Tibial nerve (tissue), 4 donors: ENCODE measurements at places on chromosomes 2 and 18. TPM values are rescaled to one million over a fixed set of nuclear protein-coding genes. Genes with fewer than 3 reads are reported as not detected.

DNA sequence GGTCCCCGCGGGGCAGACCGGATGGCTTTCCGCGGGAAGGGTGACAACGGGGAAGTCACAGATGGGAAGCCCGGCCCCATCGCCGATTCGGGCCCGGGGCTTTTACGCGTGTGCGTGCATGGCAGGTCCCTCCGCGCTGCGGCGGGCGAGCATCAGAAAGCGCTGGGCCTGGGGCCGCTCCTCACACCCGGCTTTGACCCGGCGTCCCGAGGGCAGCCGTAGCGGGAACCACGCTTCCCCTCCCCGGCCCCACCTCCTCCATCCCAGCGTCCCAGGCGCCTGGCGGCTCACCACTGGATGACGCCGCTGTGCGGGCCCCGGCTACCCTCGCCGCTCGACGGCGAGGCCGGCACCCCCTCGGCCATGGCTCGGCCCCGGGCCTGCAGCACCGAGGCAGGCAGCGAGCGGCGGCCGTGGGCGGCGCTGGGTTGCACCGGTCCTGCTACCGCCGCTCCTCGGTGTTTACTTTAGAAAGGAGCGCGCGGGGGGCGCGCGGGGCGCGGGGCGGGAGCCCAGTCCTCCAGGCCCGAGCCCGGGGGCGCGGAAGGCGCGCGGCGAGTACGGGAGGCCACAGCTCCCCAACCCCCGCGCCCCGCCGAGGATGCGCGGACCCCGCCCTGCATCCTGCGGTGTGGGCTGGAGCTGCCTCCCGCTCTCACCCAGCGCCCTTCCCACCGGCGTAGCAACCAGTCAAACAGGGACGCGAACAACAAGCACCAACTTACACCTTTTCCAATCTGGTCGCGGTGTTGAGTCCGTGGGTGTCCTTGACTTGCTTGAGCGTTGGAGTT lies 806 bp downstream of the RFX8 start:
- H3K27me3 ChIP-seq = no peaks in the 10 kb centered on the region
- no peaks in the 10 kb centered on the region for H3K4me1 ChIP-seq
- no peaks in the 10 kb centered on the region for H3K36me3 ChIP-seq
- peak overlapping the region; percentile 87 for H3K27ac ChIP-seq
- peak overlapping the region; percentile 58 for H3K4me3 ChIP-seq

DNA sequence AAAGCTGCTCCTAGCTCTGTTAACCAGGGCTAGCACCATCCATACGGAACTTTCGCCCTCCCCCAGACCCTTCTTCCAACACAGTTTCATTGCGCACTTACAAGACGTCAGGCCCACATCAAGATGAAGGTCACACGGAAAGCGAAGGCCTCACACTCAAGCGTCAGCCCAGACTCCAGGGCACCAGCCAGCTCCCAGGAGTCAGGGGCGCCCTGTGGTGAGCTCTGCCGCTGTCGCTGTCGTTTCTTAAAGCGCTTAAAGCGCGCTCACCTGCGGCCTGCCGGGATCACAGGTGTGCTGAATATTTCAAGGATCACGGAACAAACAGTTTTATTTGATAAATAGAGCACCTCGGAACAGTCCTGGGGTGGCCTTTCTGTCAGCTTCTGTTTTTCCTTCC lies 163.1 kb downstream of the CDH20 start:
- no peaks in the 10 kb centered on the region for H3K36me3 ChIP-seq
- H3K27ac ChIP-seq = no peak overlapping the region
- no peak overlapping the region for H3K4me3 ChIP-seq
- DNase-seq = no peak
- H3K27me3 ChIP-seq = no peaks in the 10 kb centered on the region
- H3K4me1 ChIP-seq = no peaks in the 10 kb centered on the region

GRCh38 chr2:158841850-158842249 lies 46.7 kb downstream of the DAPL1 start:
- no peaks in the 10 kb centered on the region for H3K27me3 ChIP-seq
- no peak overlapping the region for H3K4me3 ChIP-seq
- H3K27ac ChIP-seq = no peak overlapping the region
- no peak for DNase-seq
- H3K4me1 ChIP-seq = no peaks in the 10 kb centered on the region
- no peaks in the 10 kb centered on the region for H3K36me3 ChIP-seq

DNA sequence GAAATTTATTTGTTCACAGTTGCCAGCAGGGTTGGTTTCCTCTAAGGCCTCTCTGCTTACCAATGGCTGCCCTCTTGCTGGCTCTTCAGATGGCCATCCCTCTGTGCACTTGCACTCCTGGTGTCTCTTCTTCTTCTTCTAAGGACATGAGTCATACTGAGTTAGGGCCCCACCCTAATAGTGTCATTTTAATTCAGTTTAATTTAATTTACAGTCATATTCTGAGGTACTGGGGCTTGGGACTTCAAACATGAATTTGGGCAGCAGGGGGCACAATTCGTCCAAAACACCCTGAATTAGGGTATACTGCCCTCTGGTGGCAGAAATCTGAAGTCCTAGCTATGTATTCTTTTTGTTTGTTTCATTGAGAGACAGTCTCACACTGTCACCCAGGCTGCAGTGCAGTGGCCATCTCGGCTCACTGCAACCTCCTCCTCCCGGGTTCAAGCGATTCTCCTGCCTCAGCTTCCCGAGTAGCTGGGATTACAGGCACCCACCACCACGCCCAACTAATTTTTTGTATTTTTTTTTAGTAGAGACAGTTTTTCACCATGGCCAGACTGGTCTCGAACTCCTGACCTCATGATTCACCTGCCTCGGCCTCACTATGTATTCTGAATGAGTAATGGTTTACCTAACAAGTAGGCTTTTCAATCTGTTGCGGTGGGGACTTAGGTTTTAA lies 19.8 kb downstream of the SLC4A1AP start:
- DNase-seq = peak; percentile 99
- peaks cover 15% of the 10 kb centered on the region for H3K4me1 ChIP-seq
- H3K27me3 ChIP-seq = no peaks in the 10 kb centered on the region
- peak overlapping the region; percentile 26 for H3K27ac ChIP-seq

DNA sequence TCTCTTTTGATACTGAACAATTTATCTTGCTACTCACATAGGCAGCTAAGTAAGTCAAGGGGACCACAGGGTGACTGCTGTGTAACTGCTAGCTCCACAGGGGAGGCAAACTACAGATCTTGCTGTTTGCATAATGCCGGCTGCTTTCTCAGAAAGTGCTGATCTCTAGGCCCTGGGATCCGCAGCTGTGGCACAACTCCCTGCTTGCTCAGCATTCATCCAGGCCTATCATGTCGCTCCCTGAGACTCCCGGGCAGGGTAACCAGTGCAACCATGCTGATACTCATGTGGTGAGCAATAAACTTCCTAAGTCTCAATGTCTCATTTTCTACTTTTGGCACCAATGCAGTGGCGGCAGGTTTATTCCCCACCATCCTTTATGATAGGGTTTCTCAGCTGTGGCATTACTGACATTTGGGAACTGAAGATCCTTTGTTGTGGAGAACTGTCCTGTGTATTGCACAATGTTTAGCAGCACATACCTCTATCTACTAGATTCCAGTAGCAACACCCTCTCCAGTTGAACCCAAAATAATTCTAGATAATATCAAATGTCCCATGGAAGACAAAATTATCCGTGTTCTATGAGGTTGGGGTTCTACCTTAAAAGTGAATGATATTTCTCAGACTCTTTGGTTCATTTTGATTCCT lies 1101.3 kb downstream of the LRP1B start:
- no peak for DNase-seq
- H3K27ac ChIP-seq = no peak overlapping the region
- H3K36me3 ChIP-seq = no peaks in the 10 kb centered on the region
- no peak overlapping the region for H3K4me3 ChIP-seq
- H3K27me3 ChIP-seq = no peaks in the 10 kb centered on the region
- no peaks in the 10 kb centered on the region for H3K4me1 ChIP-seq

GRCh38 chr2:233437439-233437955 lies 83.2 kb downstream of the DGKD start:
- no peaks in the 10 kb centered on the region for H3K36me3 ChIP-seq
- no peak overlapping the region for H3K27ac ChIP-seq
- no peak for DNase-seq
- no peaks in the 10 kb centered on the region for H3K27me3 ChIP-seq

GRCh38 chr18:55290898-55291297 lies 297.1 kb downstream of the TCF4 start:
- H3K4me3 ChIP-seq = no peak overlapping the region
- no peak for DNase-seq
- H3K4me1 ChIP-seq = no peaks in the 10 kb centered on the region
- H3K27ac ChIP-seq = no peak overlapping the region
- peaks cover 6% of the 10 kb centered on the region for H3K36me3 ChIP-seq

DNA sequence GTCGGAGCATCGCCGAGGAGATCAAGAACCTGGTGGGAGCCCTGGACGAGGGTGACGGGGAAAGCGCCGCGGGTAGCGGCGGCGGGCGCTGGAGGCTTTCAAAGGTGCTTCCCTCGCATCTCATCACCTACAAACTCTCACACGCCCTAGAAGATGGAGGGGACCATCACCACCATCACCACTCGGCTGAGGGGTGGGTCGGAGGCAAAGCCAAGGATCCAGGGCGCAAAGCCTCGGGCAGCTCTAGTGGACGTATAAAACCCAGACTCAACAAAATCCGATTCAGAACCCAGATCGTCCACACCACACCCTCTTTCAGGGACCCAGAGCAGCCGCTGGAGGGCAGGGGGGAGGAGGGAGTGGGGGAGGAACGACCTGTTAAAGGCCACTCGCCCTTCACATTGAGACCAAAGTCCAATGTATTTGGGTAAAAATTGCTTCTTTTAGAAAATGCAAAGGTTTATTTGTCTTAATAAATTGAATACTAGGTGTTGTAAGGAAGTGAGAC lies 1.5 kb downstream of the SOWAHC start:
- no peaks in the 10 kb centered on the region for H3K36me3 ChIP-seq
- peak overlapping the region; percentile 98 for H3K27ac ChIP-seq
- no peak for DNase-seq
- peak overlapping the region; percentile 86 for H3K4me3 ChIP-seq

DNA sequence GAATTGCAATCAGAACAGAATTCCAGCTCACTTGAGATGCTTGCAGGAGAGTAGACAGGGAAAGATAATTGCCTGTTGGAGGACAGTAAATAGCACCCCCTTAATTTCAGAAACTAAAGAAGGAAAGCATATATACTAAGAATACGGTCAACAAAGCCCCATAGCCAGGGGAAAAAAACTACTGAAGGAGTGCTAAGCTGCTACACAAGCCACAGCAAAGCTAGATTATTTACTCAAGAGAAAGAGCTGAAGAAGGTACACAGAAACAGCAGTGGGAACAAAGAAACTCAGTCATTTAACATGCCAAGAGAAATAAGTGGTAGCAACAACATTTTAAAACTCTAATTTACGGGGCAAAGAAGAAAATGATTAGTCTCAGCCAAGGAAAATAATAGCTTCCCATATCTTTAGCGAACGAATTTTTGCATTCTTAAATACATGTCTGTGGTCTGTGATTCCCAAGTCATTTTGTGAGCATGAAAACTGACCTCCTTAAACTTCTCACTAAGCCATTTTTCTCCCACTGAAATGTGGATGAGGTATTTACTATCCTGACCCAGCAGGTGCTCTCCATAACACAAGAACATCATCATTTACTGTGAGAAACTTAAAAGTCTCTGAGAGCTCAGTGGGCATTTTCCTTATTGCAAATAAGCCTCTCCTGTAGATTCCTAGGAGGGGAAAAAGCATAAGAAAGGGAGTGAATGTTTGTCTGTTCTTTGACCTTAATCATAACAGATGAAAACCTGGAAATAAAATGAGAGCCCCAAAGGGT lies 196.0 kb downstream of the PAX3 start:
- DNase-seq = no peak
- H3K36me3 ChIP-seq = no peaks in the 10 kb centered on the region
- H3K4me3 ChIP-seq = no peak overlapping the region
- H3K4me1 ChIP-seq = no peaks in the 10 kb centered on the region

- H3K4me3 ChIP-seq = no peak overlapping the region
- no peak overlapping the region for H3K27ac ChIP-seq
- H3K4me1 ChIP-seq = peaks cover 9% of the 10 kb centered on the region
- H3K36me3 ChIP-seq = no peaks in the 10 kb centered on the region
- no peaks in the 10 kb centered on the region for H3K27me3 ChIP-seq
- no peak for DNase-seq
These were observed 150.8 kb downstream of the PTRHD1 start for GRCh38 chr2:24642351-24642750.

DNA sequence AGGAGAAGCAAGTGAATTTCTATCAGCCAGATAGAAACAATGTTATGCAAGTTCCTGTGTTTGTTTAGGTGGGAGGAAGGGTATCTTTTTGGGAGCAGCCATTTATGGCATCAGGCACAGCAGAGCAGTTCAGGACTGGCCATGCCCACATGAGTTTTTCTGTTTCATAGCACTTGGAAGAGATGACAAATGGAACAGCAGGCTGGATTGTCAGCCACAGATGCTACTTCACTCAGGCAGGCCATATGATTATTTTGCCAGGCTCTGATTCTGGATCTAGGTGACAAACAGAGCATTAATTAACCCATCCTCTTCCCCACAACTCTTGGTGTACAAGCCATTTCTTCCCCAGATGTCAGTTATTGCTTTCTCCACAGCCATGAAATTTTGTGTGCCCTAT lies 63.8 kb downstream of the GALNT13 start:
- H3K27me3 ChIP-seq = no peaks in the 10 kb centered on the region
- DNase-seq = no peak
- no peaks in the 10 kb centered on the region for H3K36me3 ChIP-seq
- H3K4me1 ChIP-seq = no peaks in the 10 kb centered on the region
- no peak overlapping the region for H3K27ac ChIP-seq
- no peak overlapping the region for H3K4me3 ChIP-seq

- peak overlapping the region; percentile 59 for H3K27ac ChIP-seq
- no peaks in the 10 kb centered on the region for H3K27me3 ChIP-seq
- no peaks in the 10 kb centered on the region for H3K36me3 ChIP-seq
- H3K4me3 ChIP-seq = no peak overlapping the region
- no peak for DNase-seq
These were observed 21.6 kb upstream of the TMEM17 start for GRCh38 chr2:62527478-62528210.

MC2R gene
- not detected for total RNA-seq

PROKR1 gene
- total RNA-seq = not detected

NFATC1 gene
- 33.7 TPM for total RNA-seq
